ENCODE measurements at places on chromosomes 1 and 21.
A peak's percentile ranks its signal among the peaks of the same experiment; 100 is the strongest.

DNA sequence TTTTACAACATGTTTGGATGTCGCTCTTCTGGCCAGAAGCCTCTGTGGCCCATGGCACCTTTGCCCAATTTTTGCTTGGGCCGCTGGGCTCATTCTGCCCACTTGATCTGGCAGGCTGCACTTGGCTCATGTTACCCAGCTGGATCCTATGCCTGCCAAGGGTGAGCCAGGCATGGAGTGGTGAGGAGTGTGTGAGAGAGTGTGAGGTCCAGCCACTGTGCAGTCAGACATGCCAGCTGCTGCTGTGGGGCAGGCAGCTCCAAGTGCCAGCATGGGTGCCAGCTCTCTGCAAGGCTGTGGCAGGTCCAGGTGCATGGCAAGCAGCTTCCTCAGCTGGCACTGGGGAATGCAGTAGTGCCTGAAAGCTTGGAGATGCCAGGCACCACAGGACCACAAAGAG, 71.0 kb downstream of the EBNA1BP2 start:
- no peak for DNase-seq

GRCh38 chr1:224539971-224540370, 76.1 kb upstream of the CNIH3 start:
- no peak for DNase-seq

- no peak for DNase-seq
Measured at GRCh38 chr1:9291914-9292360, 757 bp upstream of the SPSB1 start.

DNA sequence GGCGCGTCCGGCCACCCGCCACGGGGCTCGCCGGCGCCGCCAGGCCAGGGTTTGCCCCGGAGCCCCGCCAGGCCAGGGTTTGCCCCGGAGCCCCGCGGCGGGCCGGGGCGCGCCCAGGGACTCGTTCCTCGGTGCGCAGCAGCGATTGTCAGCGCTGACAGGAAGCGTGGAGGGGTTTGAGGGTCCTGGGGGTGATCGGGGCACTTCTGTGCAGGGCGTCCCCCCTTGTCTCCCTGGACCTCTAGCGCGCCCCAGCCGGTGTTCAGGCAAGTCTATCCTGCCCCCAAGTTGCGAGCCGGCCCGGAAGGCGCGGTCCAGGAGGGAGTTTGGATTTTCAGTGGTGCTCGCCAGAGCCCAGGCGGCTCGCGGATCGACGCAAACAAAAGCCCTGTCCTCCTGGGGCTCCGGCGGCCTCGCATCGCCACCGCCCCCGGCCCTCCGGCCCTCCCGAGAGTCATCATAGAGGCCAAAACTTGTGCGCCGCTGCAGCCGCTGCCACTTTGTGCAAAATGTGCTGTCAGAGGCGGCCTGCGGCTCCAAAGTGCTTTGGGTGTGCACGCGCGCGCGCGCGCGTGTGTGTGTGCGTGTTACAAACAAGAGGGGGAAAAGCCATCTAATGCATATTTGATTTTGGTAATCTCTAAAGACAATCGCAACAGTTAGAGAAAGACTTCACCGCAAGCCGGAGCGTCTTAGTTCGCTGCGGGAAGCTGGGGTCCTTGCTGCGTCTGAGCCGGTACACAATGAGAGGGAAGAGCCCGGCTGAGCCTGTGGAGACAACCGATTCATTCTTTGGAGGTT, 1.0 kb downstream of the ROR1 start:
- DNase-seq = no peak

DNA sequence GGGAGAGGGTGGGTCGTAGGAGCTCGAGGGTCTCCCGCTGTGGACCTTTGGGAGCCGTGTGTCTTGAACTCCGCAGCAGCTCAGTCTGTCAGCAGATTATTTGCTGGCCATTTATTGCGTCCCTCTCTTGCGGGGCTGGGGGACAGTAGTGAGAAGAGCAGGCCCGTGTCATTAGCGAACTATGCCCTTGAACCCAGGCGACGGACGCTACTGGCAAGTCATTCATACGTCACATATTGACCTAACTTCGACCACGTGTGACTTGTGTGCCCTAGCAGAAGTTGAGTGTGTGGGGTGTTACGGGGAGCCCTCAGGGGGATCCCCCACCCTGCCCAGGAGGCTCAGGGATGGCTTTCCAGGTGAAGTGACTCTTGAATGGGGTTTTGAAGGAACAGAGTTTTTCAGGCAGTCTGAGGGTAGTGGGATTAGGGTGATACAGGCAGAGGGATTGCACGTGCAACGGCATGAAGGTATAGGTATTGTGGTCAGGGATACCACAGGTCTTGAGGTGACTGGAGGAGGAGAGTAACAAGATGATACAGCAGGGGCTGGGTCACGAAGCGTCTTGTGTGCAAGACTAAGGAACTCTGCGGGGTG, 13.0 kb downstream of the RCC1 start:
- DNase-seq = no peak

- no peak for DNase-seq
Measured at GRCh38 chr1:70947835-70948234, 99.8 kb downstream of the PTGER3 start.

GRCh38 chr21:44618504-44618903, 6.6 kb downstream of the KRTAP10-8 start:
- DNase-seq = no peak

DNA sequence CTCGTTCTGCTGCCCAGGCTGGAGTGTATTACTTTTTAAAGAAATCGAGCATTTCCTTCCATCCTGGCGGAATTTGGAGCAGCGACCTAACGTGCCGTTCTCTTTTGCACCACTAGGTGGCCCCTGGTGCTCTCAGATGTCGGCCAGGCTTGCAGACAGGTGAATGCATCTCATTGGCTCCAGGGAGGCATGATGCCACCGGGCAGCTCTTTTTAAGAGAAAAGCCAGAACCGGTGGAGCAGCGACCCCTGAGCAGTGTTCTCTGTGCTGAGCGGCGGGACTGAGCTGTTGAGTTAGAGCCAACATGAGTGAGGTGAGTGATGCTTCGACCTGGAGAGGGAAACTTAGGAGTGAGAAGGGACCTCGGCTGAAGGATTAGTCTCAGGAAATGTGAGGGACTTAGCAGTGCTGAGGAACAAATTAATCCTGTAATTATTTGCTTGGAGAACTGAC, at the start of gene PCP4:
TSS of gene PCP4 (plus strand) at position 241 of the 453 bp plus-strand sequence. CDS start at position 305, 64 bp downstream.
- peak; percentile 2 for DNase-seq

- DNase-seq = no peak
Measured at GRCh38 chr1:159172614-159173291, 1.3 kb downstream of the CADM3 start.

GRCh38 chr1:247548092-247548491, 842 bp upstream of the GCSAML start:
- no peak for DNase-seq

GRCh38 chr21:25908495-25908894, 173.7 kb downstream of the GABPA start:
- DNase-seq = no peak

DNA sequence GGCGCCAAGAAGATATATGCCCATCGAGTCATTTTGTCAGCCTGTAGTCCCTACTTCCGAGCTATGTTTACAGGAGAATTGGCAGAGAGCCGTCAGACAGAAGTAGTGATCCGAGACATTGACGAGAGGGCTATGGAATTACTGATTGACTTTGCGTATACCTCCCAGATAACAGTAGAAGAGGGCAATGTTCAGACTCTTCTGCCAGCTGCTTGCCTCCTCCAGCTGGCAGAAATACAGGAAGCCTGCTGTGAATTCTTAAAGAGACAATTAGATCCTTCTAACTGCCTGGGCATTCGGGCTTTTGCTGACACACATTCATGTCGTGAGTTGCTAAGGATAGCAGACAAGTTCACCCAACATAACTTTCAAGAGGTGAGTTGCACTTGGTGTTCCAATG, 19.1 kb downstream of the KLHL20 start:
- no peak for DNase-seq

DNA sequence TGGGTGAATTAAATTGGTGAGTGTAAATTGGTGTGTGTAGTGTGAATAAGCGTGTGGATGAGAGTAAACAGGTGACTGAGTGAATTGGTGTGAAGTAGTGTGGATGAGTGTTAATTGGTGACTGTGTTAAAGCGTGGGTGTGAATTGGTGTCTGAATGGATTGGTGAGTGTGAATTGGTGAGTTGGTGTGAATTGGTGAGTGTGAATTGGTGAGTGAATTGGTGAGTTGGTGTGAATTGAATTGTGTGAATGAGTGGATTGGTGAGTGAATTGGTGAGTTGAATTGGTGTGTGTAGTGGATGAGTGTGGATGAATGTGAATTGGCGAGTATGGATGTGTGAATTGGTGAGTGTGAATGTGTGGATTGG, 8.3 kb downstream of the AURKAIP1 start:
- no peak for DNase-seq

- no peak for DNase-seq
Measured at GRCh38 chr21:33373451-33373850, 29.8 kb upstream of the IFNGR2 start.

DNA sequence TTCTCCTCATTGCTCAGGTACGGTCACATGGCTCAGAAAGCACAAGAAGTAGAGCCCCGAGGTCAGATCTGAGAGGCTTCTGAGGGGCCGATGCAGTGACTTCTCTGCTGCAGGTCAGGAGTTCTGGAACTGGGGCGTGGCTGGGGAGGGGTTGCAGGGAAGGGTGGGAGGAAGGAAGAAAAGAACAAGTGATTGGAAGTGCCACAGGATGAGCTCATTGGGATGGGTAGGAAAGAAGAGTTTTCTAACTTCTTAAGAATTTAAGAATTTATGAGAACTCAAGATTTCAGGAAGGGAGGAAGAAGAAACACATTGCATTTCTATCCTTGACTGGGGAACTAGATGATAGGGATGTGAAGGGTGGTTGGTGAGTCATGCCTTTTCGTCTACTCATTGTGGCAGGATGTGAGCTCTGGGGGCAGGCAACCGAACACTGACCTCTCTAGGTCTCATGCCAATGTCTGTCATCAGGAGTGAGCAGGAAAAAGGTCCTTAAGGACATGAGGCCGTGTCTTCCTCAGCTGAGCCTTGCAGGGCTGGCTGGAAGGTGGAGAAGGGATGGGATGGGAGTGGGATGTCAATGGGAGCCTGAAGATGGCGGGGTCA, 497 bp downstream of the FCRLB start:
- no peak for DNase-seq

DNA sequence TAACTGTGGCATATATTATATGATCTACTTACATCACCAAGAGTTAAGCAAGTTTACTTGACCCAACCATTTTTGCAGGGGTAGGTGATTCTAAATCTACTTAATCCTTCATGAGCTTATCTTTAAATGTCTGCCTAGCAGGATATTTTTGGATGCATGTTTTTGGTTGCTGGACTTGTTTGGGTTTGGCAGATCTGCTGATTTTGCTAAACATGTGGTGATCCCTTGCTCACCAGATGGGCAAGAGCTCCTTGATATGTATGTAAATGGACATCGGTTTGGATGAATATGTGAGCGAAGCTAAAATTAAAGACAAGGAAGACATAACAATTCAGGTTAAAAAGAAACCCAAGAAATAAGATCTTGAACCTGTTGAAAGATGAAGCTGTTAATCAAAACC, 36.7 kb downstream of the FMN2 start:
- no peak for DNase-seq

DNA sequence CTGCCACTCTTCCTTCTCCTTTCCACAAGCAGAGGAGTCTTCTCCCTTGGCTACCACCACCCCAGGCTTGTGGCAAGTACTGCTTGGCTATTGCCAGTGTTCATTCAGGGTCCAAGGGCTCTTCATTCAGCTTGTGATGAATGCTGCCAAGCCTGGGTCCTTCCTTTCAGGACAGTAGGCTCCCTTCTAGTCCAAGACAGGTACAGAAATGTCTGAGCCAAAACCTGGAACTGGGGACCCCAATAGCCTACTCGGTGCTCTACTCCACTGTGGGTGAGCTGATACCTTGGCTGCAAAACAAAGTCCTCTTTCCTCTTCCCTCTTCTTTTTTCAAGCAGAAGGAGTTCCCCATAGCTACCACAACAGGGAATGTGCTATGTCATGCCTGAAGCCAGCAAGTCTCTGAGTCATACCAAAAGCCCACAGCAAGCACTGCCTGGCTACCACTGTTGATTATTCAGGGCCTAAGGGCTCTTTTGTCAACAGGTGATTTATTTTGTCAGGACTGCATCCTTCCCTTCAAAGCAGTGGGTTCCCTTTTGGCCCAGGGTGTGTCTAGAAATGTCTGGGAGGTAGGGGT, 268.9 kb downstream of the HHAT start:
- DNase-seq = no peak

DNA sequence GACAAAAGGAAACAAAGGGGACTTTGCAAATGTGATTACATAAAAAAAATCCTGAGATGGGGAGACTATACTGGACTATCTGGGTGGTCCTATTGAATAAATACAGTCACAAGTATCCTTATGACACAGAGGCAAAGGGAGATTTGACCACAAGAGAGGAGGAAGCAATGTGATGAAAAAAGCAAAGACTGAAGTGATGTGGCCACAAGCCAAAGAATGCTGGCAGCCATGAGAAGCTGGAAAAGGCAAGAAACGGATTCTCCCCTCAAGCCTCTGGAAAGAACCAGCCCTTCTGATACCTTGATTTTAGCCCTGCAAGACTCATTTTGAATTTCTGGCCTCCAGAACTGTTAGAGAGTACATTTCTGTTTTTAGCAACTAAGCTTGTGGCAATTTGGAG, 36.4 kb downstream of the OLFML2B start:
- DNase-seq = no peak

DNA sequence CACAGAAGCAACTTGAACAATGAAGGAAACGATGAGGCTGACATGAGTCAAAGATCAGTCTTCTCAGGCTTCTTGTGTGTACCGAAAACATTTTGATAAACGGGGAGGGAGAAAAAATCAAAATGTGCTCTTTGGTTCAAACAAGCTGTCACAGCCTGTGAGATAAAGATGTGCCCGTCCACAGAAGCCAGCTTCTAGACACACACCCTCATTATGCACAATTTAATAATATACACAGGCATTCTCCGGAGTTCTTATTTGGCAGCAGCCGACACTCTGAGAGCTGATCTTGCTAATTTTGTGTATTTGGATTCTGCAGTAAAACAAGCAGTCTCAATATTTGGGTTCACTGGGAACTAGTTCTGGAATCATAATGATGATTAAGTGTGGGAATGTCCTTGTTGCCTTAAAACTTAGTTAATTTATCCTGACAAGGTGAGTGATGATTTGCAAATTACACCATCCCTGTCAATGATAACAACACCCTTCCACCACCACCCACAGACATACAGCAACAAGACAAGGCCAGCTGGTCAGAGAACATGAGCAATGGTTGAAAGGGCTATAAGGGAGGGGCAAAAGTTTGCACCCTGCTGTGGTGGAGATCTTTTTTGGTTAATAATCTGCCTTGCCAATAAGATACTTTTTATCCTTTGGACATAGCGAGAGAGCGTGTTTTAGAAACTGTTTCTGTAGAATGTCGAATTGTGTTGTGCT, 269.9 kb upstream of the KIAA0040 start:
- DNase-seq = no peak

- no peak for DNase-seq
Measured at GRCh38 chr1:113073479-113073950, 517 bp downstream of the LRIG2 start.
